ENCODE measurements at places on chromosomes 7 and 10. TPM values are rescaled to one million over a fixed set of nuclear protein-coding genes. Genes with fewer than 3 reads are reported as not detected.

- no peak for DNase-seq
Measured at GRCh38 chr10:72472306-72472705, 117.6 kb upstream of the DNAJB12 start.

Gene CYP2C19
- polyA plus RNA-seq: not detected

DNA sequence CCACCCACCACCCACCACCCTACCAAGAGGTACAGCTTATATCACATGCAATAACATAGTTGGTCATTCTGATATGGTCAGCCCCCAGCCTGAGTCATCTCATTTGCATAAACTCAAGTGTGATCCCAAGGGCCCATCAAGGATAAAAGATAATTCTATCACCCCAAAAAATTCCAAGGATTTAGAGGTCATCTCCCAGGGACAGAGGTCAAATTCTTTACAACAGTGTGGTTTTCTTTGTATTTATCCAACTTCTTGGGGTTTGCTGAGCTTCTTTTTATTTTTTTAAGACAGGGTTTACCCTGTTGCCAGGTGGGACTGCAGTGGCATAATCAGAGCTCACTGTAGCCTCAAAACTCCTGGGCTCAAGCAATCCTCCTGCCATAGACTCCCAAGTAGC, 9.4 kb upstream of the GTPBP10 start:
- DNase-seq: no peak

GRCh38 chr7:92517631-92518030, 10.7 kb downstream of the PEX1 start:
- DNase-seq: no peak

- no peak for DNase-seq
Measured at GRCh38 chr10:96358851-96359540, at the start of gene OPALIN. TSS of gene OPALIN (minus strand) at chr10:96359002. CDS start at chr10:96358896, 106 bp downstream.

- DNase-seq: no peak
Measured at GRCh38 chr7:104790440-104790839, 223.6 kb upstream of the KMT2E start.

Gene COL26A1
- 3.5 TPM for polyA plus RNA-seq

GRCh38 chr10:7892146-7892545, 73.8 kb downstream of the TAF3 start:
- no peak for DNase-seq

GRCh38 chr7:157279741-157280215, 57.0 kb upstream of the DNAJB6 start:
- no peak for DNase-seq

DNA sequence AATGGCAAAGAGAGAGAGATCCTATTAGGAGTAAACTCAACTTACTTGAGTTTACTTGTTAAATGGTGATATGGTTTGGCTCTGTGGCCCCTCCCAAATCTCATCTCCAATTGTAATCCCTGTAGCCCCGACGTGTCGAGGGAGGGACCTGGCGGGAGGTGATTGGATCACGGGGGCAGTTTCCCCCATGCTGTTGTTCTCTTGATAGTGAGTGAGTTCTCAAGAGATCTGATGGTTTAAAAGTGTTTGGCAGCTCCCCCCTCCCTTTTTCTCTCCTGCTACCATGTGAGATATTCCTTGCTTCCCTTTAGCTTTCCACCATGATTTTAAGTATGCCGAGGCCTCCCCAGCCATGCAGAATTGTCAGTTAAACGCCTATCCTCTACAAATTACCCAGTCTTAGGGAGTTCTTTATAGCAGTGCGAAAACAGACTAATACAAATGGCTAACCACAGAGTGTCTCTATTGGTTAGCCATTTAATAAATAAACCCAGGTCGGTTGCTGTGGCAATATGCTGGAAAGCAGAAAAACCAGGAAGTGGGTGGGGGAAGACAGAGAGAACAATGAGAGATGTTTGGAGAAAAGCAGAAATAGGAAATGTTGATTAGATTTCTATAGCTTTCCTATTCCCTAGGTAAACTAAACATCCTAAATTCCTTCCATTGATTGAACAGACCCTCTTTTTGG, 3.0 kb upstream of the STMP1 start:
- no peak for DNase-seq

Gene PBLD
- 104 TPM for polyA plus RNA-seq

GRCh38 chr10:23754179-23754578, 315.3 kb downstream of the OTUD1 start:
- no peak for DNase-seq

Gene SAP25
- polyA plus RNA-seq: 5.7 TPM

DNA sequence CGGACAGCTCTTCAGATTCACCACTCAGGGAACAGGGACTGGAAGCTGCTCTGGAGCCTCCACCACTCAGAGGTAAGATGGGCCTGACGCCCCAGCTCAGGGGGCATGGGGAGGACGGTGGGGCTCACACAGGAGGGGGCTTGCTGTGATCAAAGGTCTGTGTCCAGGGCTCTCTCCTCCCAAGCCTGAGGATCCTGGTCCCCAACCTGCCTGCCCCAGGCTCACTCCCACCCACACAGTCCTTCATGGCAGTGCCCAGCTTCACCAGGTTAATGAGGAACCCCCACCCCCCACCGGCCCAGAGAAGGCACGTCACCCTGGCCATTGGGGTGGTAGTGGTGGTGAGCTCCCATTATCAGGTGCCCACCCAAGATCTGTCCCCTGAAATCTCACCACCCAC, 926.7 kb upstream of the ZNF722 start:
- no peak for DNase-seq

All from kidney (tissue), 22 donors.